ENCODE measurements at places on chromosomes 2 and 18.
A peak's percentile ranks its signal among the peaks of the same experiment; 100 is the strongest.

DNA sequence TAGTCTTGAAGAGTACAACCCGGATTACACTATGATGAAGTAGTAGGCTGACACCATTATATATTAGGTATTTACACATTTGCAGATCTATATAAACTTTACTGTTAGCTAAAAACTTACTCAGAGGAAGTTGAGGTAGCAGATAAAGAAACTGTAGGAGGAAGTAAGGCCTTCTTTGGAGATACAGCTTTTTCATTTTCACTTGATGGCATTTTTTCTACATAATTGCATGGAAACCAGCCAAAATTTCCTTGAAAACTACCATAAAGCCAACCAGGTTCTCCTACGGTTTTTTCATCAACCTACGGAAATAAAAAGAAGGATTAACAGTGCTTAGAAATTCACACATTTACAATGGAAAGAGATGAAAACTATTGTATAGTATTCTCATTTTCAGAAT is 86.6 kb downstream of the FAM228A start:
- H3K4me1 ChIP-seq: no peaks in the 10 kb centered on the region
- H3K36me3 ChIP-seq: peaks cover 3% of the 10 kb centered on the region
- no peak for DNase-seq
- H3K27me3 ChIP-seq: no peaks in the 10 kb centered on the region

DNA sequence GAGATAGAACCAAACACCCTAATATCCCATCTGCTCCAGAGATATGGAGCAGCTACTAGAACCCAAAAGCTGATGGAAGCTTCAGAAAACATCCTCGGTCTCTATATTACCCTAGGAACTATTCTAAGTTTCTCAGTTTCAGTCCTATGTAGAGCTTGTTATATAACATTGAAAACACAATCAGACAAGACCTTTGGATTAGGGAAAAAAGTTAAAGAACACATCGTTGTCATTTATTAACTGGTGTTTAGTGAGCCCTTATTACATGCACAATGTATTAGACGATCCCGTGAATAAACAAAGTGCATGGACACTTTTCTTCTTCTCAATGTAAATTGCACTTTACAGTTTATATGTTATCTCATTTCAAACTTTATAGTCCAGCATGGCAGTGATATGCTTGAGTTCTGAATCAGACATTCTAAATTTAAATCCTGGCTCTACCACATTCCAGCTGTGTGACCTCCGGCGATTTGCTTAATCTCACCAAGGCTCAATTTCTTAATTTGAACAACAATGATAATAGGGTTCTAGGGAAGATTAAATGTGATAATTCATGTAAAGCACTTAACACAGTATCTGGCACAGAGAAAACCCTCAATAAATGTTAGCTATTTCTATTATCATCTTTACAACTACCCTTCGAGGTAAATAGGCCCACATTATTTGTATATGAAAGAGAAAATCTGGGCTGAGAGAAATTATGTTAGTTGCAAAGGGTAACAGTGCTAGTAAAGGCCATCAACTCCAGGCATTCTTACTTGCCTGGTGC is 83.6 kb upstream of the PIK3C3 start:
- peak overlapping the region; percentile 24 for H3K27ac ChIP-seq
- no peak for DNase-seq
- H3K4me1 ChIP-seq: peaks cover 10% of the 10 kb centered on the region
- no peak overlapping the region for H3K4me3 ChIP-seq
- no peaks in the 10 kb centered on the region for H3K36me3 ChIP-seq

DNA sequence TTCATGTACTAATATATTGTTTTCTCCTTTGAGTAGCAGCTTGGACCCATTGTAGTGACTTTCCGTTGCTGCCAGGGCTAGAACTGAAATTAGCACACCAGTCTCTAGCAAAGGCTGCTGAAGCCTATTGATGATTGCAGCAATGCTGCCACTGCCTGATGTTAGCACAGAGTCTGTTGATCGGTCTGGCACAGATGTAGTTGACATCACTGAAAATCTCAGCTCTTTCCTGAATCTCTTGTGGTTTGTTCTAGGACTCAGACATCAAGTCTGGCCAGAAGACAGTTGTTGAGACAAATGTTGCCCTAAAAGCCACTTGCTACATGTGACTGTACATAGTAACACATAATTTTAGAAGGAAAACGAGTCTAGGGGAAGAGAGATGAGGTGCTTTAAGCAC is 47.2 kb downstream of the VAPA start:
- H3K36me3 ChIP-seq: no peaks in the 10 kb centered on the region
- H3K27ac ChIP-seq: no peak overlapping the region
- no peaks in the 10 kb centered on the region for H3K27me3 ChIP-seq
- H3K4me3 ChIP-seq: no peak overlapping the region
- H3K4me1 ChIP-seq: peaks cover 5% of the 10 kb centered on the region

DNA sequence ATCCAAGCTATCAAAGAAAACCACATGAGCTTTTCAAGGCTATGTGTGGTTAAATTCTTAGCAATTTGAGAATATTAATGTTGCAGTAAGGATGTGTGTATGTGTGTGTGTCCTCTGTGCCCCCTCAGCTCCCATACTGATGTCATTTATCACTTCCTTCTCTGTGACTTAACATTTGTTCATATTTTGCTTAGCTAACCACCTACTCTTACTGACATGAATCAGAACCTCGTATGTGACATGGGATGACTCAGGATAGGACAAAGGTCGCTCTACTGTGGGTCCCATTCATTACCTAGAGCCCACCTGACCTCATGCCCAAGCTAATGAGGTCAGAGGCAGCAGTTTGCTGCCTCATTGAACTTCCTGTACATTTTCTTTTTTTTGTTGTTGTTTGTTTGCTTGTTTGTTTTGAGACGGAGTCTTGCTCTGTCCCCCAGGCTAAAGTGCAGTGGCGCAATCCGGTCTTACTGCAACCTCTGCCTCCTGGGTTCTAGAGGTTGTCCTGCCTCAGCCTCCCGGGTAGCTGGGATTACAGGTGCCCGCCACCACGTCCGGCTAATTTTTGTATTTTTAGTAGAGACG is 36.3 kb downstream of the MOGAT1 start:
- peak; percentile 90 for DNase-seq
- H3K36me3 ChIP-seq: no peaks in the 10 kb centered on the region
- H3K4me3 ChIP-seq: no peak overlapping the region
- peak overlapping the region; percentile 88 for H3K27ac ChIP-seq

GRCh38 chr2:224222291-224222690 is 179.6 kb downstream of the FAM124B start:
- peak overlapping the region; percentile 41 for H3K27ac ChIP-seq
- peaks cover 18% of the 10 kb centered on the region for H3K4me1 ChIP-seq
- H3K4me3 ChIP-seq: no peak overlapping the region

- H3K36me3 ChIP-seq: peaks cover 10% of the 10 kb centered on the region
- no peak for DNase-seq
- H3K27me3 ChIP-seq: no peaks in the 10 kb centered on the region
- H3K4me1 ChIP-seq: no peaks in the 10 kb centered on the region
- no peak overlapping the region for H3K27ac ChIP-seq
- H3K4me3 ChIP-seq: no peak overlapping the region
Observed at GRCh38 chr2:55252832-55253231, 16.2 kb downstream of the MTIF2 start.

- no peaks in the 10 kb centered on the region for H3K4me1 ChIP-seq
- H3K27me3 ChIP-seq: no peaks in the 10 kb centered on the region
- DNase-seq: no peak
- H3K36me3 ChIP-seq: no peaks in the 10 kb centered on the region
- no peak overlapping the region for H3K27ac ChIP-seq
Observed at GRCh38 chr2:180334514-180334913, 327.4 kb upstream of the CWC22 start.

DNA sequence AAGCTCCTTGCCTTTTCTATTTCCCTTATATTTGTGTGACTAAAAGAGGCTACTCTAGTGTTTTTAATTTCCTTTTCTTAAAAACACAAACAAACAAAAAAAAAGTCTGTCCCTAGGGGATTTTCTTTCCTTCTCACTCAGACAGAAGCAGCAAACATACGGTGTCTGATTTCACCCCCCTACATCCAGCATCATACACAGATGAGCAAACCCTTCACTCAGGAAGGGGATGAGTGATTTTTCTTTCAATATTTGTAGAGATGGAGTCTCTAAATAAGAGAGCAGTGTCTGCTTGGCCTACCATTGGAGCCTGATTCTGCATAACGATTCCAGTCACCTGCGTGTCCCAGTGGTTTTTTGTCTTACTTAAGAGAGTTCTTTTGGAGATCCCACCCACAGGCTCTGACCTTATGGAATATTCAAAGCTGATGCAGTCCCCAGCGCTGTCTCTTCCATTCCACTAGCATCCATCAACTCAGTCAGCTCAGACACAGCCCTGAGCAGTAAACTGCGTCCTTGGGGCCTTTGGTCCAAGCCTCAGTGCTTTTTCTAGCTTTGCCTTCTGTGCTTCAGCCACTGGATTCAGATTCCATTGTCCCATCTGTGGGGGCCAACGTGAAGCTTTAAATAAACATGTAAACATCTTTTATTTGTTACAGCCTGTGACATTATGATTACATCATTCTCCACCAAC is 52.6 kb upstream of the TPO start:
- H3K27me3 ChIP-seq: no peaks in the 10 kb centered on the region
- H3K27ac ChIP-seq: no peak overlapping the region
- H3K36me3 ChIP-seq: no peaks in the 10 kb centered on the region
- H3K4me3 ChIP-seq: no peak overlapping the region
- no peaks in the 10 kb centered on the region for H3K4me1 ChIP-seq

DNA sequence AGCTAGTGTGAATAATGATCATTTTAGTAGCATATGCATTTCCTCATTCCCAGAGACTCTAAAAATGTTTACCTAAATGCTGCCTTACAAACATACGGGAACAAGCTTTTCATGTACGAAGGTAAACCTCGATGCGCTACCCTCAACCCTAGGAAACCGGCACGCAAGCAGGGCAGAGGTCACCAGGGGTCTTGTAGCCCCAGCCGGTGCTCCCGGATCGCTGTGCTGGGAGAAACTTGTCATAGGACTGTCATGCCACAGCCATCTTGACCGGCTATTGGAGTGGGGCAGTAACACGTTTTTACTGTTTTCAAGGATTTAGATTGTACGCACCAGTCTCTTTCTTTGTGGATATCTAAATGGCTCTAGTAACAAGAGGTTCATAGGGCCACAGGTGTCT is 34.8 kb upstream of the NFATC1 start:
- H3K27me3 ChIP-seq: no peaks in the 10 kb centered on the region
- H3K36me3 ChIP-seq: peaks cover 3% of the 10 kb centered on the region
- peak overlapping the region; percentile 75 for H3K27ac ChIP-seq
- no peak overlapping the region for H3K4me3 ChIP-seq
- H3K4me1 ChIP-seq: peaks cover 19% of the 10 kb centered on the region
- DNase-seq: no peak

GRCh38 chr2:77021161-77021560 is 501.0 kb downstream of the LRRTM4 start:
- H3K27ac ChIP-seq: no peak overlapping the region
- DNase-seq: no peak
- H3K4me1 ChIP-seq: no peaks in the 10 kb centered on the region
- no peak overlapping the region for H3K4me3 ChIP-seq
- H3K27me3 ChIP-seq: no peaks in the 10 kb centered on the region

GRCh38 chr2:25246001-25246400 is 77.6 kb upstream of the POMC start:
- peaks cover 23% of the 10 kb centered on the region for H3K36me3 ChIP-seq
- no peak overlapping the region for H3K4me3 ChIP-seq
- no peak for DNase-seq
- H3K27me3 ChIP-seq: no peaks in the 10 kb centered on the region
- H3K27ac ChIP-seq: no peak overlapping the region
- peaks cover 17% of the 10 kb centered on the region for H3K4me1 ChIP-seq

DNA sequence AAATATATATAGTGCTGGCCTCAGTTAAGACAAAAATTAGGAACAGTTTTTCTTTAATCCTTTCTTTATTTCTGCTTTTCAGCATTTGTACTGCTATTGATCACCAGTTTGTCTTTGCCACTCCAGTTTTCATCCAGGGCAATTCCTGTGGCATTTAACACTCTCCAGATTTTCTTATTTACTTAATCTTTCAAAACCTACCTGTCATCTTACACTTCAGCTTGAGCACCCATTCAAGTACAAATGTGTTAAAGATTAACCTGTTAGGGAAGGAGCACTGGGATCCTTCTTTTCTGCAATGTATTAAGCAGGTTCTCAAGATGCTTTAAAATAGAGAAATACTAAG is 101.8 kb upstream of the SCN1A start:
- no peak overlapping the region for H3K27ac ChIP-seq
- no peaks in the 10 kb centered on the region for H3K27me3 ChIP-seq

DNA sequence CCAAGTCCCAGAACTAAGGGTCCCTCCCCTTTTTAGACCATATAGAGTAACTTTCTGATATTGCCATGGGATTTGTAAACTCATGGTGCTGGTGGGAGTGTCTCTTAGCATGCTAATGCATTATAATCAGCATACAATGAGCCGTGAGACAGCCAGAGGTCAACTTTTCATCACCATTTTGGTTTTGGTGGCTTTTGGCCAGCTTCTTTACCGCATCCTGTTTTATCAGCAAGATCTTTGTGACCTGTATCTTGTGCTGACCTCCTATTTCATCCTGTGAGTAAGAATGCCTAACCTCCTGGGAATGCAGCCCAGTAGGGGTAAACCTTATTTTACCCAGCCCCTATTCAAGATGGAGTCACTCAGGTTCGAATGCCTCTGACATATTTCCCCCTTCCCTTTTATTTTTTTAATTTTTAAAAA is 148.2 kb downstream of the PHLPP1 start:
- H3K4me1 ChIP-seq: peaks cover 9% of the 10 kb centered on the region
- no peaks in the 10 kb centered on the region for H3K36me3 ChIP-seq
- no peak overlapping the region for H3K4me3 ChIP-seq
- DNase-seq: peak; percentile 61

GRCh38 chr2:113602869-113603466 is 24.1 kb upstream of the RABL2A start:
- H3K27me3 ChIP-seq: no peaks in the 10 kb centered on the region
- no peaks in the 10 kb centered on the region for H3K36me3 ChIP-seq
- no peak for DNase-seq
- peak overlapping the region; percentile 56 for H3K27ac ChIP-seq
- peak overlapping the region; percentile 63 for H3K4me3 ChIP-seq
- no peaks in the 10 kb centered on the region for H3K4me1 ChIP-seq

GRCh38 chr2:55090702-55091101 is 40.5 kb upstream of the RTN4 start:
- no peak for DNase-seq
- no peak overlapping the region for H3K27ac ChIP-seq
- H3K27me3 ChIP-seq: no peaks in the 10 kb centered on the region
- H3K4me1 ChIP-seq: peaks cover 12% of the 10 kb centered on the region
- H3K4me3 ChIP-seq: no peak overlapping the region

DNA sequence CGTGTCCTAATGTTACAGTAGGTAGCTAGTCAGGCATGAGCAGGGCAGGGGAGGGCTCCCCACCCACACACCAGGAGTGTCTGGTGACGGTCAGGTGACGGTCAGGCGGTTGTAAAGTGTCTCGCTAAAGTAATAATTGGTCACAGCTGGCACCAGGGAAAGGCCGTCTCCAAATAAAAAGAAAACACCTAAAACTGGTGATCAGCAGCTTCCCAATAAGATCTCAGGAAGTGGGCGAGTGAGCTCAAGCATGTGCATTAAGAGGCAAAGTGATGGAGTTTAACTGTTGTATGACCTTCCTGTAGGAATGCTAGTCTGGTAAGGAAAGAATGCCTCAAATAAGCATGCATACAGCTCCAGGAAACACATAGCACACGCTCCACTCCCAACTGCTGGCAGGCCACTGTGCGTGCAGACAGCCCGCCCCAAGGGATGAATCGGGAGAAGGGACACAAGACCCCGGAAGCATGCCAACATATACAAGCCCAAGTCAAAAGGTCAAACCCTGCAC is 177.1 kb downstream of the RNF144A start:
- no peaks in the 10 kb centered on the region for H3K36me3 ChIP-seq
- H3K4me1 ChIP-seq: peaks cover 7% of the 10 kb centered on the region
- peak; percentile 35 for DNase-seq
- no peak overlapping the region for H3K27ac ChIP-seq
- H3K4me3 ChIP-seq: no peak overlapping the region
- no peaks in the 10 kb centered on the region for H3K27me3 ChIP-seq

GRCh38 chr2:101396316-101396717 is 9.0 kb upstream of the CREG2 start:
- peak overlapping the region; percentile 76 for H3K27ac ChIP-seq
- H3K27me3 ChIP-seq: no peaks in the 10 kb centered on the region
- peaks cover 12% of the 10 kb centered on the region for H3K4me1 ChIP-seq
- H3K36me3 ChIP-seq: no peaks in the 10 kb centered on the region
- H3K4me3 ChIP-seq: no peak overlapping the region

Measured in astrocyte (in vitro differentiated cells and primary cell).